ENCODE measurements at places on chromosomes 1 and 21.

DNA sequence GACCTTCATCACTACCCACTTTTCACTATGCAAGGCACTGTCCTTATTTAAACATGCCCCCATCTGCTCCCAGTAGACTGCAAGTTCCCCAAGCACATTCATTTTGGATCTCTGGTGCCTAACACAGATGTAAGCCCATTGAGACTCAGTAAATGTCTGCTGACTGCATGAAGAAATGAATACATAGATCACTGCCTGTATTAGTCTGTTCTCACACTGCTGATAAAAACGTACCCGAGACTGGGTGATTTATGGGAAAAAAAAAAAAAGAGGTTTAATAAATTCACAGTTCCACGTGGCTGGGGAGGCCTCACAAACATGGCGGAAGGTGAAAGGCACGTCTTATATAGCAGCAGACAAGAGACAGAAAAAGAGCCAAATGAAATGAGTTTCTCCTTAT, 204.9 kb downstream of the ATG4C start:
- no peak for DNase-seq

DNA sequence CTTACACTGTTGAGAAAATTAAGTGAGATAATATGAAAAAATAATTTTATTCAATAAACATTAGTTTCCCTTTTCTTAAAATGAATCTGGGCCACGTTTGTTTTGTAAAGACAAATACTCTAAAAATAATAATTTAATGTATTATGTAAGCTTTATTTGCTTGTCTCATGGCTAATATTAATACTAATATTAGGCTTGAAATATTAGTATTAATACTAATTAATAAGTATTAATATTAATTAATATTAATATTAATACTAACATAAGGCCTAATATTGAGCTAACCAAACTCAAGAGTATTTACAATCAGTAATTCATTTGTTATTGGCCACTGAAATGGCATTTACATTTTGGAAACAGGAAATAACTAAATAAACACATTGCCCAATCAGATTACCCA, 280.1 kb upstream of the ESRRG start:
- DNase-seq: no peak

DNA sequence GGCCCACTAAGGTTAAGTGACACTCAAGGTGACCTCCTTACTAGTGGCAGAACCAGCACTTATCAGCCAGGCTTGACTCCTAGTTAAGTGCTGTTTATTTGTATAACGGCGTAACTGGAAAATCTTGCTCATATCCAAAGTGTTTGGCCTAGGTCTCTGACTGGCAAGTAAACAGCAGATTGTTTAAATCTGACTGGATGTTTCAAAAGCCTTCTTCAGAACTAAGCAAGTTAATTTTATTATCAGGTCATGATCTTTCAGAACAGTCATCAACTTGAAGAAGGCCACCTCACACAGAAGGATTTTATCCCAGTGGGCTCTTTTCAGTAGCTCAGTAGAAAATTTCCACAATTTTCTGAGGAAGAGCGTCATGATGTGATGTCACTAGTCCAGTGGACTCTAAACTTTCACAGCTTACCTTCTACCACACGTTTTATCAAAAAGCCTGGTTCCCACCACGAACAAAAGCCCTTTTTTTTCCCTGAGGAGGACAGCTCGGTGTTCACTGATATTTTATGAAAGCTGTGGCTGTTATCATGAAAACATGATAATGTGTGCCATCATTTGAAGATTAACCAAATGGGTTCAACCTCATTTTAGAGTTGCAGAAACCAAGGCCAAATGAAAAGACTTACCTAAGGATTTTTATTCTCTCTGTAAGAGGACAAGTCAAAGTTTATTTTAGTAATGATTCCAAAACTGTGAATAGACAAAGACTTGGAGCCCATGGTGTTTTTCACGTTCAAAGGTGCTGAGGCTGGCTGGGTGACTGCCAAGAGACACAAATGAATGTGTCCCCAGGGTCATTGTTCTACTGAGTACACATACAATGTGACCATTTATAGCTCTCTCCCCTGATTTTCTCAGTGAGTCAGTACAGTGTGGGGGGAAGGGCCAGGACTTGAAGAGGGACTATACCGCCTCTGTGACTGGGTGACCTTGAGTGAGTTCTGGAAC, 9.1 kb downstream of the SGIP1 start:
- DNase-seq: no peak

GRCh38 chr1:8020032-8020431, 6.1 kb downstream of the ERRFI1 start:
- DNase-seq: no peak

DNA sequence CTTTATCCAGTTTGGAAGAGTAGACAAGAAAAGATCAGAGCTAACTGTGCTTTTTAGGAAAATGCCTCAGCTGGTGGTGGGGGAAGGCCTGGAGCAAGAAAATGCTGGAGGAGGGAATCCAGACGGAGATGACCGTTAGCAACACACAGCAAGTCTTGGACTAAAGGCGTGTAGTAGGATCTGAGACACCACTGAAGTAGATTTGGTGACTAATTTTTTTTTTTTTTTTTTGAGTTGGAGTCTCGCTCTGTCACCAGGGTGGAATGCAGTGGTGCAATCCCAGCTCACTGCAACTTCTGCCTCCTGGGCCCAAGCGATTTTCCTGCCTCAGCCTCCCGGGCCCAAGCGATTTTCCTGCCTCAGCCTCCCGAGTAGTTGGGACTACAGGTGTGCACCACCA, 41.2 kb downstream of the LPAR3 start:
- DNase-seq: no peak

DNA sequence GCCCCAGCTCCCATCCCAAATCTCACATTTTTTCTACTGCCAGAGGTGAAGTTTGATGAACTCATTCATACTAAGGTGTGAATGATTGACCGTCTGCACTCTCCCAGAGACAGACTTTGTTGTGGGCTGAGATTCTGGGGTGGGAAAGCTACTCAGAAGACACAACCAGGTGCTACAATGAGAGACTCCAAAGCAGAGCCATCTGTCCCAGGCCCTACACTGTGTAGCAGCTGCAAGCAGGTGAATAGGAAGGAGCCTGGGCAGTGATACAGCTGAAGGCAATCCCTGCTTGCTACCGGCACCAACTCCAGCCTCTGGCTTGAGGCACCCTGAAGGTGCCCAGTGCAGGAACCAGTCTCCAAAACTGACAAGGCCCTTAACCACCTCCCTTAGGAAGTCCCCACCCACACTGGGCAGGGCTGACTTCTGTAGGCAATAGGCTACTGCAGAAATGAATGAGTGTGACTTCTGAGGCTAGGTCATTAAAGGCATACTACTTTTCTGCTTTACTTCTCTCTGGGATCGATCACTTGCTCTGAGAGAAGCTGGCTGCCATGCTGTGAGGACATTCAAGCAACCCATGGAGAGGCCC, 79.7 kb upstream of the RUNX3 start:
- no peak for DNase-seq

GRCh38 chr1:201436393-201436792, 14.9 kb upstream of the TNNI1 start:
- DNase-seq: no peak

DNA sequence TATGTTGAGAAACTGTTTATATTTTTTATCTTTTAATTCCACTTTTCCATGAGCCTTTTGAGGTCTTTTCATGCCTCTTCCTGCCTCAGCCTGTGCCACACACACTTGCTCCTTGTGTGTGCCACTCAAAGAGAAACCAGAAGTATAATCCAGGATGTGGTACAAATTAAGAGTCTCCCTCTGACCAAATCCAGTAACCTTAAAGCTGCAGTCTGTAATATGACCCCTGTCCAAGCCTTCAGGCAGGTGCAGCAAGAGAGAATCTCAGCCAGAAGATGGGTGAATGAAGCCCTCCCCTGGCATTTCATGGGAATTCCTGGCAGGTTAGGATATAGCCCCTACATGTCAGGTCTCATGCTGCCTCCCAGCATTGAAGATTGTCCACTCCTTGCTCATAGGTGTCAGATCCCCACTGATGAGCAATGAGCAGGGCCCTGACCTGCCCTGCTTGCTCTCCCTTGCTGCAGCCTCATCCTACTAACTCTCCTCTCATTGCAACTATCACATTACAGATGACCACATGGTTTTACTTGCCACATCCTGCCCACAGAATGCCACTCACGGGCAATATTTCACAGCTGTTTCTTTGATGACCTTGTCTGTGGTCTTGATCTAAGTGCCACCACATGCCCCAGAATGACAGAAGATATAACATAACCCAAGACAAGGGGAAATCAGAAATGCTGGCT, 169.3 kb downstream of the SEC16B start:
- DNase-seq: no peak

DNA sequence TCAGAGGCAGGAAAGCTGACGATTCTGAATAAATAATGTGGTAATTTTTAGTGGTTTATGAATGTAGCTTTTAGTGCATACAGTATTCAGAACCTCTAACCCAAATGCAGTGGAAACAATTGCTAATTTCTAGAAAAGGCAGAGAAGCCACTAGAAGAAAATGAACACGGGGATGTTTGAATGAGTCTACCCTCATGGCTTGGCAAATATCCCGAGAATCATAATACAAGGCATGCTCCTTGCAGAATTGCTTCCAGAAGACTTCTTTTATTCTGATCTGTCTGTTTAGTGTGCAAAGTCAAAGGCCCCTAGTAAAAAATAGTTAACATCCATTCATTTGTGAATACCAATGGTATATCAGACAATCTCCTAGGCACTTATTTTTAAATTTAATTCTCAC, 246.8 kb downstream of the LMO4 start:
- DNase-seq: no peak

DNA sequence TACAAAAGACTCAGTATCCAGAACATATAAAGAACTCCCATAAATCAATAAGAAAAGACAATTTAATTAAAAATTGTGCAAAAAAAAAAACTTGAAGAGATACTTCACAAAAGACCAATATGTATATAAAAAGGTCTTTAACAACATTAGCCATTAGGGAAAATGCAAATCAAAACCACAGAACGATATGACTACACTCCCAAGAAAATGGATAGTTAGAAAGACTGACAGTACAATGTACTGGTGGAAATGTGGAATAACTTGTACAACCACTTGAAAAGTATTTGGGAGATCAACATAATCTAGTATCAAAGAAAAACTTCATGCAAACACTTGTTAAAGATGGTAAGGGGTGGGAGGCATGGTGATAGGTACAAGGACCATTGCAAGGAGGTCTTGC, 3.9 kb upstream of the CLCA1 start:
- DNase-seq: no peak

DNA sequence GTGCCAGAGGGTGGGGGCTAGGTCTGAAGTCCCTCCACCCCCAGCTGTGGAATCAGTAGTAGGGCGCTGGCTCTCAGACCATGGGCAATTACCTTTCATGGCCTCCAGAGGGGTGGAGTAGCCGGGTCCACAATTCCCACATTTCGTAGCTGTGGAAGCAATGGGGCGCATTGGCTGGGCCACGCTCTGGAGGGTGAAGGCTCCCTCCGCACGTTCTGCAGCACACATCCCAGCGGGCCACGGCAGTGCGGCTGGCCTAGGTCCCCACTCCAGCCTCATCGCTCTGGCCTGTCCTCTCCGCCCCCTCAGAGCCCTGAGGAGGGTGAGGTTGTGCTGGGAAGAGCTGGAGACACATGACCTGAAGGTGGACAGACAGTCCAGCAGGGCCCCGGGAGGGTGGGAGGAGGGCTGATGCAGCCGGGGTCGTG, 2.9 kb downstream of the SELENBP1 start:
- no peak for DNase-seq

DNA sequence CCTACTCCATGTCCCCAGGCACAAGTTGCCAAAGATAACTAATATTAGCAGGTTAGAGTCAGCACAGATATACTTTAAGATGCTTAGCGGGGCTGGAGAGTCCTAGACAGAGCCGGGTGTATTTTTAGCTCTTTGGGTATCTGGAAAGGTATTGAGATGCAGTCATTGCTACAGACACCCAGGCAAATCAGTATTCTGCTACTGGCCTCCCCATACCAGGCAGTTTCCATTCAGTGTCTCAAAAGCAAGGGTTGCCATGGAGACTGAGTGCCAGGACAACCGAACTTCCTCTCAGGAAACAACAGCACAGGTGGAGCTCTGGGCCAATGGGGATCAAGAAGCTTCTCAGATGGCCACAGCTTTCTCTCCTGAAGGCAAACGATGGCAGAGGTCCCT, 45.3 kb downstream of the KCNC4 start:
- DNase-seq: no peak

- DNase-seq: no peak
These were observed 383.7 kb downstream of the ZP4 start for GRCh38 chr1:237507005-237507404.

- DNase-seq: no peak
These were observed 28.7 kb downstream of the RUNX1 start for GRCh38 chr21:35020436-35020835.

GRCh38 chr1:55257958-55258357, 42.8 kb upstream of the USP24 start:
- peak; percentile 15 for DNase-seq

DNA sequence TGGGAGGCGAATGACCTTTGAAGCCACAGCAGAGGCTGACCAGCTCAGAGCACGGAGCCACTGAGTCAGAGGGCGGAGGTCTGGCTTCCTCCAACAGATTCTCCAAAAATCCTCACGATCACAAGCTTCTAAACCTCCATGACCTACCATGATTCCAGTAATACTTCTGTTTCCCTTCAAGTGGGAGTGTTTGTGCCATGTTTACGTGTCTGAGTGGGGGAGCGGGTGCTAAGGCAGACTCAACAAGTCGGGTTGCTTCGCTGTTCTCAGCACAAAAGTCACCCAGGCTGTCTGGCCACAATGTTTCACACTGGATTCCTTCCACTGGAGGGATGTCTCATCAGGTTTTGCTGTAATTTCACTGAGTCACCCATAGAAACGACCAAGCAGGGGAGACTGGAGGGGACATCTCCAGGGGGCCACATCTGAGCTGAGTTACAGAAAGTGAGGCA, 86.2 kb downstream of the SLC66A1 start:
- no peak for DNase-seq

DNA sequence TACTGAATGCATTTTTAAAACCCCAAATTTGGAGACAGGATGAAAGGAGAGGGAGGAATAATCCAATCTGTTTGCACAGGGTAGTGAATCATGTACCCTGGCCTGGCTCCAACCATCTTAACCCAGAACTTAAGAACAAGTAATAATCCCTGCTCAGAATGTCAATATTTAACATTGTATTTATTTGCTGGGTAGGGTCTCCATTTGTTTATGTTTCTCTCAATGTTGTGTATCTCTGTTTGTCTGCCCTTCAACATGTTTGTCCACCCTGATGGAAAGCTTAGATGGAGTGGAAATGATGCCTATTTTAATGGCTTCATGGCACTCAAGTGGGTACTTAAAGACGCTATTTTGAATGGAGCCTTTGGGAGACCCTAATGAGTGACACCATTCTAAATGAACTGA, 54.4 kb upstream of the CDC42BPA start:
- DNase-seq: no peak

GRCh38 chr1:195663549-195664280, 944.5 kb downstream of the KCNT2 start:
- DNase-seq: no peak

Measured in stimulated activated CD8-positive, alpha-beta memory T cell treated with anti-CD3 and anti-CD28 coated beads, Interleukin-4, amount 100 ng/mL, for 1 hour (primary cell).